NCI-H748 treated with DMSO at 0.1 percent for 48 hours (cell line): ENCODE measurements at places on chromosomes 4 and X.

DNA sequence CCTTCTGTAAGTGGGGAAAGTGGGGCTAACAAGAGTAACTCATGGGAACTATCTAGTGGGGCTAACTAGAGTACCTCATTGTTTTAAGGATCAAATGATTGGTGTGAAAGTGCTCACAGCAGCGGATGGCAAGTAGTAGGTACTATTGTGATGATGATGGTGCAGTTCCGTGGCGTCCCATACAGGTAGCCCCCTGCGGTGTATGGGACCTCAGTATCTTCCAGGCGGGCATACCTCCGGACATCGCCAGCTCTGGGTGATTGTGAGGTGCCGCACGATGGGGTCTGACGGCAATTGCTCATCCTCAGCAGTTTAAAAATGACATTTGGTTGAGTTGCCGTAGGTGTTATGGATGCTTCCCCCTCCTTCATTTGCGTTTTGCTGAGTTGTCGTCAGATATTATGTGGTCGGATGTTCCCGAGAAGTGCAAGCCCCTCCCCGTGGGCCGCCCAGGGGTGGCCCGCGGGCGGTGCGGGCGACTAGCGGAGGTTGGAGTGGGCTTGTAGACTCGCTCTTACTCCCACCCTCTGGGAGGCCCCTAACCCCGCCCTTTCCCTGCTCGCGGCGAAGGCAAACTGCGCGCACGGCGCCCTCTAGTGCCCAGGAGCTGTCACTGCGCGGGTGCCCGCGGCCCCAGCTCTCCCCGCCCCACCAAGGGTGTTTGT lies 18.3 kb upstream of the GPR101 start:
- peak; percentile 48 for DNase-seq

- no peak for DNase-seq
Measured at GRCh38 chr4:28842271-28842670, 1877.9 kb upstream of the PCDH7 start.

GRCh38 chrX:151870602-151871001 lies 42.1 kb upstream of the MAGEA4 start:
- no peak for DNase-seq

- no peak for DNase-seq
Measured at GRCh38 chr4:62475596-62475995, 1275.5 kb downstream of the ADGRL3 start.

DNA sequence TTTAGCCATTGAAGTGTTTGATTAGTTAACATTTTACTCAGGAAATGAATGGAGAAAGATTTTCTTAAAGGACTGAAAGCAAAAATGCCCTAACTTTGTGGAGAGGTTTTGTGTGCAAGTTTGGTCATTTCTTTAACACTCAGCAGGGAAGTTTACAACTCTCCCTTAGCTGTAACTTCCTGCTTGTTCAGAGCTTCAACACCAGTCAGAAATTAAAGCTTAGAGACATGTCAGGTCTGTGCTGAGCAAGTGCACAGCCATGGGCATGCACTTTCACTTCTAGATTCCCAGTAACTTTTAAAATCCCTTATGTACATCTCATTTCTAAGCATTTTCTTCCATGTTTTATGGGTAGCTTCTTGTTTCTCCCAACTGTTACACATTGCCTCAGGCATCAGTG lies 326.0 kb downstream of the ACTRT1 start:
- DNase-seq: no peak

- DNase-seq: no peak
Measured at GRCh38 chr4:139454111-139455045, at the start of gene RAB33B. TSS of gene RAB33B (plus strand) at chr4:139454121. CDS start at chr4:139454196, 75 bp downstream.

DNA sequence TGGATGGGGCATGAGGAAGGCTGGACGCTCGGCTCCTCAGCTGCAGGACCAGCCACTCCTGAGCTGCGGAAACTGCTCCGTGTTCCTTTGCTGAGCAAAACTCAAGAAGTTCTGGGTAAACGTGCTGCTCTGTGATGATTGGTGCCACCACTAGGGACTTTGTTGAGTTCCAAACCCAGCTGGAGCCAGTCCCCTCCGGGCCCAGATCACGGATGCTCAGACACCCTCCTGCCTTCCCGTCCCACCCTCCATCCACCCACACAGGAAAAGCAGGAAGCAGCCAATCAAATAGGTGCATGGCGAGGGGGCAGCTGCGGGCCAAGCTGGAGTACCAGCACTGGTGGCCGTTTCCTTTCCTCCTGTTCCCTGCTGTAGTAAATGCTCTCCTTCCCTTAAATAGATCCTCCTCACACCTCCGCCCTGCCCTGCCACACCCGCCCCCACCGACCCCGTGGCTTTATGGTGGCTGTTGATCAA lies 68.0 kb downstream of the ADRA2C start:
- no peak for DNase-seq

- DNase-seq: no peak
Measured at GRCh38 chr4:77232653-77233052, 75.6 kb downstream of the CCNG2 start.

GRCh38 chrX:137363559-137363958 lies 202.4 kb upstream of the ZIC3 start:
- DNase-seq: no peak

DNA sequence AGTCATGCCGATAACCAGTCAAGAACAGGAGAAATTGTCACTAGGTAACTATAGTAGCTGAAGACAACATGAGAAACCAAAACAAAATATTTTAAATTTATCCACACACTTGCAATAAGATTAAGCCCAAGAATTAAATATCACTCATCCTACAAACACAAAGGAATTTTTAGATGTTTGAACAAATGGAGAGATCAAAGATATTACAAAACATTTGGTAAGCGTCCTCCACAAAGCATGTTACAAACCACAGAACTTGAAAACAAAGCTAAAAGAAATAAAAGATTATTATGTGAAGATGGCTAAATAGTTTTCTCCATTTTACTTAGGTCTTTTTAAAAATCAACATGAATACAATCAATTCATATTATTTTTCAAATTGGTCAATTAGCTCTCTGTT lies 631.9 kb upstream of the INTU start:
- no peak for DNase-seq

GRCh38 chrX:49066690-49067089 lies 7.1 kb downstream of the PRAF2 start:
- DNase-seq: no peak

GRCh38 chr4:3098346-3098745 lies 23.9 kb downstream of the HTT start:
- DNase-seq: no peak

GRCh38 chr4:187065396-187065795 lies 341.7 kb upstream of the FAT1 start:
- DNase-seq: no peak

DNA sequence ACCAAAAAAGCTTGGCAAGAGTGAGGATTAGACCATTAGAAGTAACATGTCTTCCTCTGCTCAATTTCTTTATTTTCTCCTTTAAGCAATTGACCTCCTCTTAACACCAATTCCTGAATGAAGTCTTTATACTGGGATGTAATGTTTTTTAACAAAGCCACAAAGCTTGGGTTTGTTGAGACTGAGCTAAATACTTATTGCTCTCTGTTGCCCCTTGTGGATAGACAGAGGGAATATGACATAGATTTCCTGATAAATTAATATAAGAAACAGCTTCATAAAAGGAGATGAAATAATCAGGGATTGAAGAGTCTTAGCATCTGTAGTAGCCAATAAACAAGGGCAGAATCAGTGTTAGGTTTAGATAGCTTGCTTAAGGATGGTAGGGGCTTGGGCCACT lies 57.6 kb downstream of the CCDC160 start:
- no peak for DNase-seq

DNA sequence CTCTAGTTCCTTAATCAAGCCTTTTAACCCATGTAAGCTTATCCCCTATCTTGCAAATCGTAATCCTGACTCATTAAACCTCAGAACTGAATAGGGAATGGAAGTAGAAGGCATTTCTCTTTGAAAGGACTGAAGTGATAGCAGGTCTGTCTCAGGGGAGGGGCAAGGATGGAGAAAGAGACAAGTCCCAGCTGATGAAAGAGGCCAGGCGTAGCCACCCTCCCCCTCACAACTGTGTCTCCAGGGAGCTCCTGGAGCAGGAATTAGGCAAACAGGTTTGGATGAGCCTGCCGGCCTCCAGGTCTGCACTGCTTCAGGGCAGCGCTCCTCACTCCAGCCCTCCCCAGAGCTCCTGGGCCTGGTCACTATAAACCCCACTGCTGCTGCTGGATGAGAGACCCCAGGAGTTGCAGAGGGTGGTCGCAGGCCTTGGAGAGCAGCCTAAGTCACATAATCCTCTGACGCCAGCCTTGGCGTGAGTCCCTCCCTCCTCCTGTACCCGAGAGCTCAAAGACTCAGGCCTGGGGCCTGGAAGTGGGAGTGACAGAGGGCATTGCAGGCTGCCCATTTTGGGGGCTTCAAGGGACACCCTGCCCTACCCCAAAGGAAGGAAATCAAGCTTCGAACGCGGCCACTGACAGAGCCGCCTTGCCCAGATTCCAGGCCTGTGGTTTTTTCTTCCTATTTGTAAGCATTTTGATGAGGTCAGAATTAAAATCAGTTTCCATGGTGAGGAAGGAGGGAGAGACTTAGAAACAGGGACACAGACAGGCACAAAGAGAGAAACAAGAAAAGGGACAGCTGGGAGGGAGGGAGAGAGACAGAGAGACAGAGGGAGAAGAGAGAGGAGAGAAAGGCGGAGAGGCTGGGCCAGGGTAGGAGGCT lies 21.2 kb upstream of the MSX1 start:
- DNase-seq: no peak

GRCh38 chr4:156102411-156102810 lies 148.7 kb upstream of the CTSO start:
- no peak for DNase-seq

DNA sequence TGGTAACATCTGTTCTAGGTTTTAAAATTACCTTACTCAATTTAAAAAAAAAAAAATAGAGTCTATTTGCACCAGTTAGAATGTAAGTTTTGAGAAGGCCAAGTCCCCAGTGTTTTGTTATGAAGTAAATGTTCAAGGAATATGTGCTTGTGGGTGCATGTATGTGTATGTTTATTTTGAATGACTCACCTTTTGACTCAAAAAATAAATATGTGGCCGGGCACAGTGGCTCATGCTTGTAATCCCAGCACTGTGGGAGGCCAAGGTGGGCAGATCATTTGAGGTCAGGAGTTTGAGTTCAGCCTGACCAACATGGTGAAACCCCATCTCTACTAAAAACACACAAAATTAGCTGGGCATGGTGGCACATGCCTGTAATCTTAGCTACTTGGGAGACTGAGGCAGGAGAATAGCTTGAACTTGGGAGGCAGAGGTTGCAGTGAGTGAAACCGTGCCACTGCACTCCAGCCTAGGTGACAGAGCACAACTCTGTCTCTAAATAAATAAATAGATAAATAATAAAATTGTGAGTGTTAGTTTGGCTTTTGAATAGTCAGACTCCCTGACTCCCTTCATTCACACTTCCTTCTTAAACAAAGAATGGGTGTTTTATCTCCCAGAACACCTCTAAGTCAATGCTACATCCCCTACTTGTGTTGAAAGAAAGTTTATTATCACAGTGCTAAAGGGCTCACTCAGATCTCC lies 511.3 kb upstream of the PCDH7 start:
- DNase-seq: no peak
